CD8-positive, alpha-beta memory T cell (primary cell): ENCODE measurements at places on chromosomes 12 and 14. TPM values are rescaled to one million over a fixed set of nuclear protein-coding genes. Genes with fewer than 3 reads are reported as not detected.

GRCh38 chr14:92314182-92314581 is 8.8 kb upstream of the SLC24A4 start:
- DNase-seq = no peak

DNA sequence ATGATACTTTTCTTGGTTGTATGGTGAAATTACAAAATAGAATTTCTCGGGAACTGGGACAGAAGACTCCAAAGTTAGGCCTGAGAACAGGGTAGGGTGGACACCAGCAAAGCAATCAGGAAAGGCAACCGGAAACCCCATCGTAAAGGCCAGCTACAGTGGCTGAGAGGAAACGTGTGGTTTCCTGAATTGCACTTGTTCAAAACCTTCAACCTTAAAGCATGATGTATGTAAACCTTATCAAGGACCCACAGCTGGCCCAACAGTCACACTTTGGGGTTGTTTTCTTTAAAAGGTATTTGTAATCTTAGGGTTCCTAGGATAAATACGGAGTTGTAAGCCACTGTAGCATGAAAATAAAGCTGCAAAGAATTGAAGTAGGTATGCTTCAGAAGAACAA is 2.2 kb upstream of the PTGDR start:
- DNase-seq = no peak

DNA sequence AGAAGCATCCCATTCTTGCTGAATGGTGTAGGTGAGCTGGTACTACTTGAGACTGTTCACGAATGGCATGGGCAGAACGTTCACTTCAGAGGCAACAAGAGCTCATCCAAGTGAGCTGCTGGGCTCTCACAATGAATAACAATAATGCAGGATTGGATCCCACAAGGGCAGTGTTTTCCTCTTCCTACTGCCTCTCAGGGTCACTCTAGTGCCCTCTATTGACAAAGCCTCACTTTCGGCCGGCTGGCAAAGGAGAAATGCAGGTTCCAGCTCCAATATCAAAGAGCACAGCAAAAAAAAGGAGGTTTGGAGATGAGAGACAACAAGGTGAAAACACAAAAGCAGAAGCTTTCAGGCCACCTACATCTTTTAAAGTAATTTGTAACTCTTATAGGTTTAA is 74.6 kb upstream of the MYF6 start:
- DNase-seq = no peak

GRCh38 chr14:68291820-68292219 is 472.2 kb downstream of the RAD51B start:
- no peak for DNase-seq

GRCh38 chr14:93959239-93960107 is 16.9 kb downstream of the ASB2 start:
- DNase-seq = peak; percentile 97

DNA sequence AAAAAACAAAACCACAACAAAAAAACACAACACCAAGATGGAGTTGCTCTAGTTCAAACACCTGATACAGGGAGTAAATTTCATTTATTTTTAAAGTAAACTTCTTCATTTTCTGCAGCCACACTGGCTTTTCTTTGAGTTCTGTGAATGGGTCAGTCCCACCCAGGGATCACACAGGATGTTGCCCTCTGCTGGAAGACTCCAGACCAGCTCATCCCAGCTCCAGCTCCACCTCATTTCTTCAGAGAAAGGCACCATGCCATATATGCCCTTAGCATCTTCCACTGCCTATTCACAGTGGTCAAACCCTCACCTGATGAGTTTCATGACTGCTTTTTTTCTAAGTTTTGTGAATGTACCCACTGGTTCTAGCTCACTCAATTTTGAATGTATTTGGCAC is 8.0 kb downstream of the GLIPR1 start:
- DNase-seq = no peak

DNA sequence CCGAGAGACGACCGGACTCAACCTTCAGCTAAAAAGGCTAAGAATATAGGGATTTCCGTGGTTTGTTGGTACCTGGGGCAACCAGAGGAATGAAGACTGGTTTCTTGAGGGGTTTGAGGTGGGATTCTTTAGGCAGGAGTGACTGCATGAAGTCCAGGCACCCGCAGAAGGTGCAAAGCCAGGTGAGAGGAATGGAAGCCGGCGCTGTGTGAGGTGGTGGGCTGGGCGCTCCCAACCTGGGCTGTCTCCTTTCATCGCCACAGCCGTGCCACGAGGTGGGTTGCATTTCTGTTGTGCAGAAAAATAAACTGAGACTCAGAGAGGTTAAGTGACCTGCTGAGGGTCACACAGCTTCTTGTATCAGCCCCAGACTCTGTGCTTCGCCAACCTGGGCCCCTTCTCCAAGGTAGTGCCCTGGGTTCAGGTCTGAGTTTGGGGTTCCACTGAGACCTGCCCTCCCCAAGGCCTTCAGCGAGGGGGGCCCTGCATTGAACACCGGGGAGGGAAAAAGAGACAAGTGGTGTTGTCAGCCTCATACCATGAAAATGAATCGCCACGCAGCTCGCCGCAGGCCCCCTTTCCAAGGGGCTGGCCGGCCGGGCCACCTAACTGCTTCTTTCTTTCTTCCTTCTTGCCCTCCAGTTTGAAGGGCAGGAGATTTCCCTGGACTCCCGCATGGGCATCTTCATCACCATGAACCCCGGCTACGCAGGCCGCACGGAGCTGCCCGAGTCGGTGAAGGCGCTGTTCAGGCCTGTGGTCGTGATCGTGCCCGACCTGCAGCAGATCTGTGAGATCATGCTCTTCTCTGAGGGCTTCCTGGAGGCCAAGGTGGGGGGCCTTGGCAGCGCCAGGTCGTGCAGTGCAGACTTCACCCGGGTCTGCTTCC is 88.4 kb downstream of the DNAH10 start:
- DNase-seq = no peak

- peak; percentile 45 for DNase-seq
Measured at GRCh38 chr14:72948481-72949138, 22.3 kb downstream of the DCAF4 start.

DNA sequence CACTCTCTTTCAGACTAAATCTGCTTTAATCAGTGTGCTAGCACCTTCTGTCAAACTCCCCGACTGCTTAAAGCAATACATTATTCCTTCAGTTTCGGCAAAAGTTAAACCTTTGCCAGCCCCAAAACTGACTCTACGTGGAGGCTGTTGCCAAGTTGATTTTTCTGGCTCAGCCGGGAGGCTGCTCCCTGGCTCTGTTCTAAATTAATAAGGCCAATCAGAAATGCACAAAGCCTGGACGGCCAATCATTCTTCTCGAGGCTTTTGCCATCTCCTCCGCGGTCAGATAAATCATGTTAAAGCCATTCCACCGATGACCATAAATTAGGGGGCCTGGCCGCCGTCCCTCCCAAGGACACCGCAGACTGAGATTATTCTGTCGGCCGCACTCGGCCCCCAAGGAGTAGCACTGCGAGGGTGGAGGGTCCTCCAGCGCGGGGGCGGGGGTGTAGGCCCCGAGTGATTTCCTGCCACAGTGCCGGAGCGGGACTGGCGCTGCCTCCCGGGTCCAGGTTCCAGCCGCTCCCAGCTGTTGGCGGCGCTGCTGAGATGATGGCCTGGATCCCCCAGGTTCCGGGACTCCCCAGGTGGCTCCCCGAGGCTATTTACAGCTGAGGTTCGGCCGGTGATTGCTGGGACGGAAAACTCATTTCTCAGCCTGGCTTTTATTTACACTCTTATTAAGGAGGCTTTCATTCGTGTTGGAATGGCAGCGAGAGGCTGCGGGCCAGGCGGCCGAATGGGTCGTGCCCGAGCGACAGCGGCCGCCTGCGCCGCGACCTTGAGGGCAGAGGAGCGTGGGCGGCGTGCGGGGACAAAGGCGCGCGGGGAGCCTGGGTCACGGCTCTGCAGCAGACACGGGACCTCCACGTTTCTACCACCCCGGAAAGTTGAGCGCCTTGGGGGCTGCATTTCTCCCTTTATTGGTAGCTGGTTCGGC is 165.1 kb downstream of the MON2 start:
- no peak for DNase-seq

DNA sequence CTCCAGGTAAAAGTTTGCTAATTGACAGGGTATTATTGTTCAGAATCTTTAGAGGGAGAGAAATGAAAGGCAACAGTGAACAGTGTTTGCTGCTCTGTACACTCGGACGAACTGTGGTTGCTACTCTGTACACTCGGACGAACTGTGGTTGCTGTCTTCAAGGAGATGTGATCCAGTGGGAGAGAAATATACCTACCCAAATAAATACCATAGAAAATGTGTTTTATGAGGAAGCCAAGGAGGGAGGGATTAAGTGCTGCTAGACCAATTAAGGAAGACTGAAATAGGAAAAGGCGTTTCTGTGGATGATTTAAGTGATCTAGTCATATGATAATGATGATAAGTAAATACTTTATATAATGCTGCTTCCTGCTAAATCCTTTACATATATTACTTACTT is 2.7 kb downstream of the STK38L start:
- no peak for DNase-seq

GRCh38 chr14:24692382-24693352 is 58.7 kb upstream of the GZMB start:
- DNase-seq = peak; percentile 78

DNA sequence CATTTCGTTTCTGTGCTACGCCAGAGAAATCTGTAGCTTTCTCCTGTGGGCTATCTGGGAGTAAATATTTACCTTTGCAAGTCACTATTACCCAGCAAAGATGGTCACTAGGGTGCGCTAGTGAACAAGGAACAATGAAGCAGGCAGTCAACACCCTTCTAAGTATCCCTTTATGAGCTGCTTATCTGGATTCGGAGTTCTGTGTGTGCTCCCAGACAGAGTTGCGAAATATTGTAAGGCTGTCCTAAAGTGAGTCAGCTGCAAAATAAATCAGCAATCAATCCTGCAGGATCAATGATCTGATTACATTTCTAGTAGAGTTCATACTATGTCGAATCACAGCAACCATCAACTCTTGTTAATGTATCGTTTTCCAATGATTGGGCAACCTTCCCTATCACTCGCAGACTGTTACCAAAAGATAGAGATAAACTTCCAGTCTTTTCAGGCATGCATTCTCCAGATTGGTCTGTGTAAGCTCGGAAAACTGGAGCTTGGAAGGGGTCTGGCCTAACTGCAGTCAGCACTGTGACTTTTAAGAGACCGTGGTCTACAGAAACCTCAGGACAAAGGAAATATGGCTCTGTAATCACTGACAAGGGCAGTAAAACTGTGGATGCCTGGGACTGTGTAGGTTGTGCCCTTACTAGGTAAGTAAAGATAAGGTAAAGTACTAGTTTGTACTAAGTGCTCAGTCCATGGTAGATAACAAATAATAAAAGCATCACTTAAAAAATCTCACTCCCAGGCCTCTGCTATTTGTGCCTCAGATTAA is 133.5 kb downstream of the KCNK10 start:
- DNase-seq = peak; percentile 7

GRCh38 chr14:90017371-90017770 is 44.4 kb upstream of the KCNK13 start:
- DNase-seq = no peak

DNA sequence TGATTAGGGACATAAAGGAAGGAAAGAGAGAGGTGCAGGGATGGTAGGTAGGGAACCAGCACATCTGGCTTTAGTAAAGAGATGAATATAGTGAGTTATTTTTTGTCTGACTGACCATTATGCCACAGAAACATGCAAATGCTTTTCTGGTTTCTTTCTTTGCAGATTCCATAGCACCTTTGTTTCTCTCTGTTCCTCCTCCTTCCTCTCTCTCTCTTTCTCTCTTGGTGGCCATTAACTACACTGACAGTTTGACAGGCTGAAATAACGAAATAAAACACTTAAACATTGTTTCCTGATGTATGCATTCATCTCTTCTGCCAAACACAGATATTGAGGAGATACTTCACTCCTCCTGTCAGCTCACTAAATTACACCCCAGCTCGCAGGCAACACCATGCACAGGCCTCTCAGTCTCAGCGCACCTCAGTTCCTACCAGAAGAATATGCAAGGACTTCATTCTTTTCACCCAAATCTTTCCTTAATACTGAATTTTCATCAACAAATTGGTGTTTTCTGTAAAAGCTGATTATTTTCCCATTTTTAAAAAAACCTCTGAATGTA is 406.9 kb upstream of the SOX5 start:
- no peak for DNase-seq

GRCh38 chr14:103243764-103244737 is 90.0 kb upstream of the EIF5 start:
- no peak for DNase-seq

GRCh38 chr14:73227812-73228781 is 9.2 kb upstream of the PAPLN start:
- DNase-seq = no peak

DNA sequence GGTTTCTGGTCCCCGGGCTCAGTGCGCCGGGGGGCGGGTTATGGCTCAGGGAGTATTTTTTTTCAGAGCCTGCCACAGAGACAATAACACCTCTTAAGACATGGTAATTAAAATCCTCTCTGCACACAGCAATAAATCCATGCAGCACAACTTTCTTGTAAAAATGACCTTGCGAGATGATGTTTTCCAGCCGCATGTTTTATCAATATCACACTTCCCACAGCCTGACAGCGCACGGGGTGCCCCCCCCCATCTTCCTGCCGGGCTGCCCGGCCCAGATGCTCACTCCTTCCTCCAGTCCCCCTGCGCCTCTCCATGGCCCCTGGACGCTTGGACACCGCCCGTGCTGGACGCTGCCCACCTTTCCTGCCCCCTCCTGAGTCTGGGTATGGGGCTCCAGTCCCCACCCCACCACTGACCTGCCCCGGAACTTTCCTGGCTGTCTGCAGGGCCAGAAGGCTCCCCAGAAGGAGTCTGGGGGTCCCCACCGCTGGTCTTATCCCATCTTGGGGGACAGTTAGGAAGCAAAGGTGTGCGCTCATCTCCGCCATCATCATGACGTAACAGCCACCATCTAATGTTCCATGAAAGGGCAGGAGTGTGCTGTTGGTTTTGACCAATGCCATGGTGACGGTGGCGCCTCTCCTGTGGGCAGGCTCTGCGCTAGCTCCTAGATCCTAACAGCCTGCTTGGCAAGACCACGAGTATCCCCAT is 182.9 kb downstream of the KIF26A start:
- DNase-seq = no peak

DNA sequence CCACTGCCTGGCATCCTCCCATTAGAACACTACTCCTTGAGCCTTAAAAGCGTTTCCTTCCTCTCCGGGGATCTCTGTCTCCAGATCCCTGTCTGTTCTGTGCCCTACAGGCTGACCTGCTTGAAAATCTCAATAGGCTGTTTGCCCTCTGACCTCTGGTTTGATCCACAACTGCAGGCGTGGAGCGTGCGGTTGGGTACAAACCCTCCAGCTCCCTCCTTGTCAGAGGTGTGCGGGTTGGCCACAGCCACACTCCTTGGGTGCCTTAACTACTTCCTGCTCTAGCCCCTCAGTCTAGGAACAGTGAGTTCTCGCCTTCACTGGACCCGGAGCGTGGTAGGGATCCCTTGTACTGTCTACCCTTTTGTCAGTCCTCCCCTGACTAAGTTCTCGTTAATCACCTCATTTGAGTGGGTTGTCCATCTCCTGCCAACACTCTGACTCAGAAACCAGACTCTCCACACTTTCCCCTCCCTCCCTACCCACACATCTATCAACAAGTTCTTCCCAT is 33.1 kb downstream of the CMKLR1 start:
- no peak for DNase-seq

Gene SYCP3
- 0.22 TPM for total RNA-seq

Gene RAD51AP1
- 29.5 TPM for total RNA-seq

Gene VRTN
- total RNA-seq = not detected

Gene EAPP
- 36.4 TPM for total RNA-seq

Gene P2RX2
- not detected for total RNA-seq
